ENCODE measurements at places on chromosomes 2 and 18.
A peak's percentile ranks its signal among the peaks of the same experiment; 100 is the strongest.

DNA sequence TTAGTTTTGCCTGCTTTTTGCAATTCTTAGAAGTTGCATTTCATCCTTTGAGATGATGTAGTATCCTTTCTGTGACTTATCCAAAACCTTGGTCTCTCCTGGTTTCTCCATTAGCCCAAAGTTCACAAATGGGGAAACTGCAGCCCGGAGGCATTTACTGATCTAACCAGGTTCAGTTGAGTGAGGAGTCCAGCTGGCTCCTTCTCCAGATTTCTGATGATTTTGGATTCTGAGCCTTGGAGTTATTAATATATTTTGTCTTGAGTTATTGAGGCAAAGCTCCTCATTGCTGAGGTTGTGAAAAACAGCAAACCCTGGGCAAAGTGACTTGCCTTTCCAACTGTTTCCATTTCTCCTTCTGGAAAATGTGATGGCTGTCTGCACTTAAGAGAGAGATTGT is 1.7 kb downstream of the SLC1A4 start:
- no peak for DNase-seq

GRCh38 chr2:18903750-18904149 is 314.4 kb upstream of the NT5C1B start:
- DNase-seq: no peak

GRCh38 chr2:222318712-222319585 is 20.2 kb upstream of the PAX3 start:
- DNase-seq: no peak

- DNase-seq: peak; percentile 90
Observed at GRCh38 chr18:38450876-38451275, 885.3 kb upstream of the CELF4 start.

GRCh38 chr18:5909125-5909524 is 13.8 kb upstream of the TMEM200C start:
- peak; percentile 14 for DNase-seq

- no peak for DNase-seq
Observed at GRCh38 chr2:120221616-120222015, 1.6 kb downstream of the TMEM185B start.

GRCh38 chr18:46429649-46430224 is 227.3 kb downstream of the LOXHD1 start:
- no peak for DNase-seq

- DNase-seq: no peak
Observed at GRCh38 chr2:134501476-134502091, 217.2 kb downstream of the TMEM163 start.

DNA sequence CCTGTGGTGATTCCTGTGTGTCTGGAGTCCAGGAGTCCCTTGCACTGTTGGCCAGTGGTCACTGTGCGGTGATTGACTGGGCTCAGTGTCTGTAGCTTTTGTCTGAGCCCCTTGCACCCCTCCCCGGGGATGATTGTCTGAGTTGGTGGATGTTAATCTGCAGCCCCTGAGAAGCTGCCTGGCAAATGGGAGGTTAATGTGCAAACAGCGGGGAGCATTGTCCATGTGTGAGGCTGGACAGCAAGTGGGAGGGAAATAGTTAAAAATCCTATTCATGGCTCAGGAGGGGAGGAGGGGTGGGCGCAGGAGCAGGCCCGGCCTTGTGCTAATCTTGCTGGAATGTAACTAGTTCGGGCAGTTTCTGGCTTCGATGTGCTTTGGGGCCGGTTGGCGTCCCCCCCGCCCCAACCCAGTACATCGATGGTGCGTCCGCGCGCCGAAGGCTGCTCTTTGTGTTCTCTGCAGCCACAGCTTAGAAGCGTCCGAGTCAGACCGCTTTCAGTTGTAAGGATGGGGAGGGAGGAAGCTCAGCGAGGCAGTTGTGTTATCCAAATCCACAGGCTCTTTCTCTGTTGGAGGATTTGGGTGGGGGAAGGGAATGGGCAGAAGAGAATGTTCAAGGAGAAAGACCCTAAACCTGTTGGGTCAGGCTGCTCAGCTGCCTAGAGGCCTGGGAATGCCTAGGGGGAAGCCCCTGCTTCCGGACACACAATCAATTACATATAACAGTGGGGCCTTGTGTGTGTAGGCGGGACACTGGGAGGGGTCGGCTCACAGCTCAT is 71.8 kb downstream of the TGOLN2 start:
- DNase-seq: peak; percentile 97

DNA sequence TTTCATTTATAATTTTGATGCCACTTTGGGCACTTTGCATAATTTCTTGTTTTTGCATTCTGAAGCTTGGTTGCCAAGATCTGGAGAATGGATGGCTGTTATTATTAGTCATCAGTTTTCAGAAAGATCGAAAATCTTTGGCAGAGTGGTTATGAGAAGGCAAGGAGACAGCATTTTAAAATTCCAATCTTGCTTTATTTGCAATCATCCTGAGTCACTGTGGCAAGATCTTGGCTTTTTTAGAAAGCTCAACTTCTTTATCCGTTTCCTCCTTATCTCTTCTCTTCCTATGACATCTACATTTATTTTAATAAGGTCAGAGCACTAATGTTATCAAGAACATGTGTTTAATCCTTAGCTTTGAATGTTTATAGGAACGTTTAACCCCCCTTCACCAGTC is 31.1 kb upstream of the EIF2AK3 start:
- no peak for DNase-seq

DNA sequence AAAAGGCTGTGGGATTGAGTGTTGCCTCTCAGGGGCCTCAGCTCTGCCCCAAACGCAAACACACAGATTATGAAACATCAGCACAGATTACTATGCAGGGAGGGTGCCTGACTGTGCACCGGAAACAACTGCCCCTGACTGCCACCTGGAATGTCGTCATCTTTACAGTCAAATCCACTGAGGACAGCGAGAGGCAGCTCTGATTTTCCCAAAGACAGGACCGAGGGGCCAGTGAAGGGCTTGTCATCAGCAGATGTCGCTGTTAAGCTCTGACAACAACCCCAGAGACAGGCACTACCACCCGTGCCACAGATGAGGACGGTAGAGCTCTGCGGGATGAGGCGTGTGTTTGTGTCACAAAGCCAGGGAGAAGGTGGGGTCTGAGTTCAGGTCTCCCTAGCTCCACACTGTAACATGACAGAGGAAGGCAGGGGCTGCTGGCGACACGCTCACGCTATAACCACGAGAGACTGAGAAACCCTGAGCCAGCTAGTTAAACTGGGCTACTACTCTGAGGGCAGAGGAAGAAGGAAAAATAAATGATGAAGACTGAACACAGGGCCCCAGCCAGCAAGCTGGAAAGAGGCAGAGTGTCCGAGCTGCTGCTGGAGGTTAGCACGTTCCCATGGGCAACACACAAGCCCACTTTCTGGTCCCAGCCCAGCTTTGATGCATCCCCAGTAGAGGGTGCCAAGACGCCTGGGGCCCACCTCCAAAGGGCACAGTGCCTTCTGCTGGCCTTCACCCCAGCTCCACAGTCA is 47.0 kb downstream of the PARD6G start:
- peak; percentile 71 for DNase-seq

DNA sequence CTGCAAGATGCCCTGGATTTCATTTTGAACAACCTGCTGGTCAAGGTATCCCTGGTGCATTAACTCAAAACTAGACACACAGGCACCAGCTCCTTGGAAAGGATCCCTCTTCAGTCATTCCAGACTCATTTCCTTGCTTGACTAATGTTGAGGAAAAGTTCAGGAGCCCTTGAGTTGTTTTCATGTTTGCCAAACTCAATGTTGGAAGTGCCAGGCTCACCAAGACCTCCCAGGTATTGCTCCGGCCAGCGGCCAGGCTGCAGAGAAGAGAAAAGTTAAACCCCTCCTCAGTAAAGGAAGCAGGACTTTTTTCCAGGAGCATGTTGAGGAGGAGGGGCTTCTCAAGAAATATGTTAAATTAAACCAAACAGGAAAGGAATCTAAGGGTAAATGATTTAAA is 42.7 kb downstream of the TGIF1 start:
- DNase-seq: no peak

GRCh38 chr2:70400539-70400938 is 98.7 kb upstream of the FAM136A start:
- no peak for DNase-seq

GRCh38 chr18:48872234-48873145 is 78.3 kb downstream of the SMAD7 start:
- no peak for DNase-seq

DNA sequence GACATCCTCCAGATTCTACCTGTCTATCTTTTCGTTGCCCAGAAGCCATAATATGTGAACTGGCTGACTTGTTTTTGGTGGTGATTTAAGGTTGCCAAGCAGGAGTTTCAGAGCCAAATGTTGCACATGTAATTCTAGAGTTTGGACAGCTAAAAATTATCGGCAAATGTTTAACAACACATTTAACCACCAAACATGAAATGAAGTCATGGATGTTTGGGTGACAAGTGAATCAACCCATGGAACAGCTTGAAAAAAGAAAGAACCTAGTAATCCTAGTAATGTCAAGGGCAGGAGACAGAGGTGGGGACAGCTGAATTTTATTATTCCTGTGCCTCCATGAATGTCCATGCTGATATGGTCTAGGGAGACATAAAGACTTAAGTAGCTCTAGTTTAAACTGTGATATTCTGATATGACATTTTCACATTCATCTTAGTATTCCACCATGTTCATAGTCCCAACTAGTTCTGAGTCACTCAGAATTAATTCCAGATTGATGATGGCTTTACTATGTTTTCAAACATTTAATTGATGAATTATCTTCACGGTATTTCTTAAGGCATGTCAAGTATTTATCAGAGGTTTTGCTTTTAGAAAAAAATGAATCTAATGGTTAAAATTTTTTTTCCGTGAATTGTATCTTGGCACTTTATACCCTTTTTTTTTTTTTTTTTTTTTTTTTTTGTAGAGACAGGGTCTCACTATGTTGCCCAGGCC is 101.7 kb downstream of the SOCS6 start:
- no peak for DNase-seq

DNA sequence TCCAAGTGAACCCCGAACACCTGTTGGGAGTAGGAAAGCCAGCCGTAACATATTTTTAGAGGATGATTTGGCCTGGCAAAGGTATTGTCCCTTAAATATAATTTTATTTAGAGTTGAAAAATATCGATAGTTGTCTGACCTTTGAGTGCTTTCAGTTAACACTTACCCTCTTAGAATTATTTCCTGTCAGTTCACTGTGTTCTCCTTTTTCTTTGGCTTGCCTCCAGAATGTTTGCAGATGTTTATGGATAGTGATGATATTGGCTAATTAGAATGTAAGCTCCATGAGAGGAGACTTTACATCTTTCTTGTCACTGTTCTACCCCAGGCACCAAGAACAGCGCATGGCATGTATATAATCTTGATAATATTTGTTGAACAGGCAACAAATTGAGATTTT is 19.8 kb downstream of the PIKFYVE start:
- no peak for DNase-seq

GRCh38 chr2:105597806-105598803 is 146.6 kb upstream of the NCK2 start:
- DNase-seq: no peak

GRCh38 chr2:25123682-25124081 is 44.7 kb downstream of the POMC start:
- DNase-seq: no peak

DNA sequence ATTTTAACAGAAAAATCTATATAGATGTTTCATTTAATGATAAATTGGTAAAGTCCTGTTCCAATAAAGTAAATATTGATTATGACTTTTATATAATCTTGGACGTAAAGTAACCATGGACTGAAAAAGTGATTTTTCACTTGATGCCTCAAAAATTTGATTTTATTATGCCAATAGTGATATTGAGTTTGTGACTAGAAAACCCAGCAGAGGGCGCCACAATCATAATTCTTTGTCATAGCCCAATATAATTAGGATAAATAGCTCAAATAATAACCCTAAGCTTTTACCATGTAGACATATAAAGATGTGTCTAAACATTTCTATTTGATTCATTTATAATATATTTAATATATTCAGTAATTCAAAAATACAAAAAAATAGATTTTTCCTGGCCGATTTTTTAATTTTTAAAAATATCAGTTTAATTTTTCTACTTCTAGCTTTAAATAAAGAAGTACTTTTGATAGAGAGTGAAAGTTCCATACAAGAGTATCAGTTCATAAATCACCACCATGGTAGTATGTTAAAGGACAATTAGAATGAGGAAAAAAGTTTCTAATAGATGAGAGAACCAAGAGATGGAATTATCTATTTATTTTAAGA is 30.7 kb downstream of the CAMKMT start:
- peak; percentile 21 for DNase-seq

DNA sequence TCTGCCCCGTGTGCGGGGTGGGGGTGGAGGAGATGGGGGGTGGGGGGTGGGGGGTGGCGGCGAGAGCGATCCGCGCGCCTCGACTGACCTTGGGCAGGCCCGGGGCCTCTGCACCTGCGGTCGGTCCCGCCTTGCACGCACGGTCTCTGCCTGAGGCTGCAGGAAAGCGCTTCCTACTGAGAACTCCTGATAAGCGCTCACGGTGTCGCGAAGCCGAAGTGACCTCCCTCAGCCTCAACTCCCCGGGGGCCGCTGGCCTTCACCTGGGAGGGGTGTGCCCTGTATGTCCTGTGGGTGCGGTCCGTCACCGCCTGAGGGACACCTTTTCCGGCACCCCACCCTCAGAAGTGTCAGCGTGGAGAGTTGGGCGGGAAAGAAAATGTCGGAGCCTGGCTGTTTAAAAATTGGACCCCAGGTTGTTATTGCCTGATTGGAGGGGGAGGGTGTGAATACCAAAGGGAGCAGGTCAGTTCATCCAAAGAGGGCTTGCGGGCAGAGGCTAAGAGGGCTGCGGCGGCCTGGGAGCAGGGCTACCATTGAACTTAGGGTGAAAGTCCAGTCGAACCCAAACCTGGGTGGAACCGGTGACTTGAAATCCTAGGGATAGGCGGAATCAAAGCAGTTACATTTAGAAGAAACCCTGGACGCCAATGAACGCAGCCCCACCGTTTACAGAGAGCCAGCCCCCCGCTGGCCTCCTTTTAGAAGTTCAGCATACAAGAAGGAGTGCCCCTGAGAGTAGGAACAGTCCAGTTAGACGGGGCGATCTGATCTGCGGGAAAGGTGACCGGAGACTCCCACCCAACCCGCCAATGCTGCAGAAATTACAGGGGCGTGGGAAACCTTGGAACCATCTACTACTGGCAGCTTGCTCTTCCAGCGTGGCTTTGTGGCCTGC is 1.2 kb downstream of the MAL start:
- peak; percentile 46 for DNase-seq

- DNase-seq: no peak
Observed at GRCh38 chr18:9133225-9133624, 3.4 kb upstream of the ANKRD12 start.

DNA sequence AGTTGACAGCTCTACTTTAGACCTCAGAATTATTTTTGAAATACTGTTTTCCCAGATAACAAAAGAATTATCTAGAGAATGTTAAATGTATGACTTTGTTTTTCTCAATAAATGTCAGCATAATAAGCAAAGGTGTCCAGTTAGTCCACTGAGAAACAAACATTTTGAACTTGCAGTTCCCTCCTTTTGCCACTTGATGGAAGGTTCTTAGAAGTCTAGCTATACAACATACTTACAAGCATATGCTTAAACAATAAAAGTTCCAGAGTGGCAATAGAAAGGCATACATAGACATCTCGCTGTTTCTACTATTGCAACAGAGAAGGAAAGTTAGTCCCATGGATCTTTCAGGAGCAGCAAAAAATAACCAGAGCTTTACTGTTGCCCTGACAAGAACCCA is 11.8 kb downstream of the NDUFA10 start:
- peak; percentile 1 for DNase-seq

GRCh38 chr2:236639461-236640235 is 70.0 kb downstream of the ACKR3 start:
- DNase-seq: no peak

- DNase-seq: no peak
Observed at GRCh38 chr2:47360927-47361326, 42.0 kb upstream of the MSH2 start.

Measured in mesendoderm (in vitro differentiated cells).